ENCODE measurements at places on chromosomes 5 and 9.

- no peak for DNase-seq
These were observed 97.0 kb upstream of the FAM120A start for GRCh38 chr9:93354451-93354850.

DNA sequence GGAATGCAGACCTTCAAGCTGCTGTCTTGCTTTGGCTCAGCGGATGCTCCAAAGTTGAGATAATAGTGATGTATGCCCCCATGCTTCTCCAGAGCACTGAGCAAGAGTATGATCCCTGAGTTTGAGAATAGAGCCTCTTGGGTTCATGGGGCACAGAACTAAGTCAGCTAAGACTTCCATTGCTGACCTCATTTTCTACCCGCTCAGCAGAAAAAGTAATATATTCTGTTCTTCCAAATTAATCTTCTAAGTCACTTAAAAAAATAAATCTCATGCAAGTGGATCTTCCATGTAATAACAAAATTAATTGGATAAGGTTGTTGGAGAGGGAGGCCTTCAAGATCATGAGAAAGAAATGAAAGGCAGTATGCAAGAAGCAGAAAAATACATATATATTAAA, 483.9 kb downstream of the DNAH5 start:
- DNase-seq: no peak

- DNase-seq: no peak
These were observed 3.8 kb downstream of the PDCD1LG2 start for GRCh38 chr9:5513966-5514616.

DNA sequence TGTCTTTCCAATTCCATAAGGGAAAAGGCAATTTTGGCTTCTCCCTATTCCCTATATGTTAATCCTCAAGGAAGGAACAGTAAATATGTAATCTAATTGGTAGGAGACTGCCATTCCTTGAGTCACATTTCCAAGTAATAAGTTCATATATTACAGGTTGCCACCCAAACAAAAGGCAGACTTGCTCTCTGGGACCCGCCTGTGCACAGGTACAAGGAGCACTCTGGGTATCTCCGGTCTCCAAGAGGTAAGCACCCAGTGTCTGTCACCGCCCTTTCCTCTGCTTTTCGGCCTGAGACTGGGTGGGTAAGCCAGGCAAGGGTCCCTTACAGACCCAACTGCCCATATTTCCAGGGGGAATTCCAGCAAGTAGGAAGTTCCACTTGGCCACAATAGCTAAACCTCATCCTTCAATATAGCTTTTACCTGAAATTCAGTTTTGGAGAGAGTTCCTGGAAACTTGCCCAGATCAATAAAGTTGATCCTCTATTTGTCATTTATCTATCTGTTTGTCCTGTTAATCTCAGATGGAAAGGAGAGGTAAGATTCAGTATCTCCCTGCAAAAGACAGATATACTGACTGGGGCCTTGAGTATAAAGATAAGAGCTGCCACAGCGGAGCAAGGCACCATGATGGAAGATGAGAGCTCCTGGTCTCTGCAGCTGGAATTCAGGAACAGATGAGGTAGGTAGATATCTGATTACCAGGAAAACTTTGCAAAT, 81.8 kb downstream of the SUSD1 start:
- DNase-seq: no peak

- DNase-seq: no peak
These were observed 1.1 kb upstream of the OTULINL start for GRCh38 chr5:14580398-14581034.

DNA sequence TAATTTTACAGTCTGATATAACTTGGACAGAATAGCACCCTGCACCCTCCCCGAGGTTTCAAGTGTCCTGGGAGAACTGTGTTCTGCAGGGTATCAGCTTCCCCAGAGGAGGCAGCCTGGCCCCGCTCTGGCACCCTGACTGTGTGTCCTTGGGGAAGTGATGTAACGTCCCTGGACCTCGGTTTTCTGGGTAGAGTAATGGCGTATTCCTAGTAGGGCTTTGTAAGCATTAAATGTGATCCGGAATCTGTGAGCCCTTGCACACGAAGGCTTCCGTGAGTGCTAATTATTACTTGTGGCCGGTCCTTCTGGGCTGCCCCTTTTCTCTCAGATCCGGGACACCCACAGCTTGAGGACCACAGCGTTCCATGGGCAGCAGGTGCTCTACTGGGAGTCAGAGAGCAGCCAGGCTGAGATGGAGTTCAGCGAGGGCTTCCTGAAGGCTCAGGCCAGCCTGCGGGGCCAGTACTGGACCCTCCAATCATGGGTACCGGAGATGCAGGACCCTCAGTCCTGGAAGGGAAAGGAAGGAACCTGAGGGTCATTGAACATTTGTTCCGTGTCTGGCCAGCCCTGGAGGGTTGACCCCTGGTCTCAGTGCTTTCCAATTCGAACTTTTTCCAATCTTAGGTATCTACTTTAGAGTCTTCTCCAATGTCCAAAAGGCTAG, 1.0 kb upstream of the CACFD1 start:
- DNase-seq: no peak

DNA sequence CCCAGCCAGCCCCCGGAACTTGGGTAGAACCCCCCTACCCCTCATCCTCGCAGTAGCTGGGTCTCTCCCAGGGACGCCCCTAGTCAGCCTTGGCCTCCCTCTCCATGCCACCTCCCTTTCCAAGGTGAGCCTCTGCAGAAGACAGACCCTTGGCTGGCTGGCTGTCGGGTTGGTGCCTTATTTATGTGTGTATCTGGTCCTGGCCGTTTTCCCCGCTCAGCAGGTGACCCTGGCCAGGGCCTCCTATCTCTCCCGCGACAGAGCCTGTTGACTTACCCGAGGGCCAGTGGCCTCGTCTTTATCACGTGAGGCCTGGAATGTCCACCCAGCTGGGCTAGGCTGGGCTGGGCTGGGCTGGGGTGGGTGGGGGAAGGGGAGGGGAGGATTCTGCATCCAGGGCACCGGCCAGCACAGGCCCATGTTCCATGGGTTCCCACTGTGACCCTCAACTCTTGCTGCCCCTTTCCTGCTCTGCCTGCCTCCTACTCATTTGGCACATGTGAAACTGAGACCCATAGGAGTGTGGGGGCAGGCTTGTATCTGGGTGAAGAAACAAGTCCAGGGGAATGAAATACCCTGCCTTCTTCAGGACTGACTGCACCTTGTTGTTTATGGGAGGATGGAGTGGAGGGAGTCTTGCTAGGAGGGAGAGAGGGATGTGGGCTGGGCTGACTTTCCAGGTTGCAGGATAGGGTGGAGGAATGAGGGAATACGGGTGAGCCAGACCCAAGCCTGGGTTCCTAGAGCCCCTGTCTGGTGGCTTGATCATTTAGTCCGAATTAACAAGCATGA, 3.1 kb downstream of the CXXC5 start:
- DNase-seq: no peak

DNA sequence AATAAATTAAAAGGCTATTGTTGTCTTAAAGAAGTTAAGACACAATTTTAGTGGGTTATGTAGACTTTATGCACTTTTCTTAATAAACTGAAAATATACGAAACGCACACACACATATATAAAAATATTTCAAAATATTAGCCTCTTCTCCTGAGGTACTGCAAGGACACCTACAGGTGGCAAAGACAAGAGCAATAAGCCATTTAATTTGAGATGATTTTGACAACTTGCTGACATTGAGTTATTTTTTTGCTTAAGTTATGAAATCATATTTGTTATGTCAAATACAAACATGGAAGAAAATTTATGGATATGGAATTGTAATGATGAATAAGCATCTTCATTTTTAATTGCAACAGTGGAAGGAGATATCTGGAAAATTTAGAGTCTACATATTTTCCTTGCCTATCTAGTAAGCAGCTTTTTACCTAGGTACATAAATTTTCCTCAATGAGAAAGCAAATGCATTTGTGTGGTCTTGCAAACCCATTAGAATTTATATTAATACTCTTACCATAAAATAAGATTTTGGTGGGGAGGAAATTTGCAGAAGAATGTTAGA, 301.6 kb downstream of the ISL1 start:
- no peak for DNase-seq

DNA sequence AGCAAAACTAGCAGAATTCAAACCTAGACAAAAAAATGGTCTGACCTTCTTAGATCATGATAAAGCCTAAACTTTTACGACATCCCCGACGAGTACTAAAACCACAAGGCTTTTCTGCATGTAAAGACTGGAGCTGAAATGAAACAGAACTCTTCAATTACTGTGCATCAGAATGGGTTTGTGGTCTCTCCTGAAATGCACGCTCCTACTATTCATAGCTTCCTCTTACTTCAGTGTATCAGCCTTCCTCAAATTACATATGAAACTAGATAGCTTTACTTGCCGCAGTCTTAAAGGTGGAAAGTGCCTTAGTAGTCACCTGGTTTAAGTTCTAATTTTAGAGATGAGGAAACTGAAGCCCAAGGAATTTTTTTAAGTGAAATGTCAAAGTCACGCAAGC, 24.6 kb upstream of the MED10 start:
- DNase-seq: no peak

DNA sequence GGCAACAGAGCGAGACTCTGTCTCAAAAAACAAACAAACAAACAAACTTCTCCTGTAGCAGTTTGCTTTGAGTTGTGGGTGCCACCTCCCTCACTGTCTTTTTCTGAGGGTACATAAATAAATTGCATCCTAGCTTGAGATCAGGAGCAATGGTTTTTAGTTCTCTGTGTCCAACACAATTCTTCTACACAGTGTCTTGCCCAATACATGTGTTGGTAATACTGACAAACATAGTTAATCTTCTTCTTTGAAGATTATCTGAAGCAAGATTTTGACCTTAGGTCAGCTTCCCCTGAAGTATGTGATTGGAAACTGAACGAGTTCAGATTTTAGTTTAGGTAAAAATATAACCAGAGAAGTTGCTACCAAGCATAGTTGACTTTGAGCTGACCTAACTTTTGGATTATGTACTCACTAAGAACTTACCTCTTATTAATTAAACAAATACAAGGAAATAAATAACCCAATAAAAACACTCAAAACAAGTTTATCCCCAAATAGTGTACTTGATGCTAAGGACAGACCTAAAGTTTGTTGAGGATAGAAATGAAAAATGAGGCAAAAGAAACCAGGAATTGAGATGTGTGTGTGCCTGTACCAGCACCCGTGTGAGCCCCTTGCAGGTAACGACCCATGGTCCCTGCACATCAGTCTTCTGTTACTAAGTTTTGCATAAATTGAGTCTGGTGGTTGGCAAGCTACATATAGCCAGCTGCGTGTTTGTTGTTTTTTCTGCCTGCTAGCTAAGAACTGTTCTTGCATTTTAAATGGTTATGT, 16.2 kb downstream of the TJP2 start:
- DNase-seq: no peak

DNA sequence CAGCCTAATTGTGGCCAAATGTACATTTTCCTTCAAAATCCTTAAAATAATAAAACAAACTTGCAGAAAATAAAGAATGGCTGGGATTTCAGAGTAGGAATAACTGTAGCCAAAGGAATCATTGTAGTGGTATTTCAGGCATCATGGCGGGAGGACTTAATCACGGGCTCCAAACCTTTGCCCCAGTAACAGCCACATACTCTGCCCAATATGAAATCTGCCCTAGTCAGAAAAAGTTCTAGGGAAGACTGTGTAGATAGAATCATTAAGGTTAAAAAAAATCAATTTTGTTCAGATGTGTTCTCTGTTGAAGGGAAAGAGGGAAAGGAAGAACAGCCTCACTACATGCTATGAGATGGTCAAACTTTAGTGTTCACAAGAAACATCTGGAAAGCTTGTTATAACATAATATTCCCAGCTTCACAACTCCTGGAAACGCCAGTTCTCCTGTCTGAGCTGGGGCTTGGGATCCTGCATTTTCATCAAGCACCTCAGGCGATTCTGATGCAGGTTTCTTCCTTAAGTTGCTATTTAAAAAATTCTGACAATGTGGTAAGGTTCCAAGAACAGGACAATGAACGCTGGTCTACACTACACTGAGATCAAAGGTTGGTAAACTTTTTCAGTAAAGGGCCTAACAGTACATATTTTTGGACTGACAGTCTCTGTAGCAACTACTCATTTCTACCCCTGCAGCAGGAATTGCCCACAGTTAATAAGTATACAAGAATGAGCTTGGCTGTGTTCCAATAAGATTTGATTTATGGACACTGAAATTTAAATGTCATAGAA, 87.9 kb downstream of the CEMIP2 start:
- DNase-seq: no peak

DNA sequence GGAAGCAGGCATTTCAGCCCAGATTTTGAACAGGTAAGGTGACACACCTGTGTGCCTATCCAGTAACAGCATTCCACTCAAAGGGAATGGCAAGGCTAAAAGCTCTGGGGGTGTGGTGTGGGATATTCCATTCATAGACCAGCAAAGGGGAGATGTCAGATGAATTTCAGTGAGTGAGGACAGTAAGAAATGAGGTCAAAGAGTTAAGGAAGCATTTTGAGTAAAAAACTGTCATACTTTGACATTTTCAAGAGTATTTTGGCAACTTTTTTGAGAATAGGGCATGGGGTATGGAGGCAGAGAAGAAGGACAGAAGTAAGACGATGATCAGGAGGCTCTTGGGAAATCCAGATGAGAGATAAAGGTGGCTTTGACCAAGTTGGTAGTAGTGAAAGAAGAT, 2.2 kb upstream of the ELOVL7 start:
- DNase-seq: no peak

DNA sequence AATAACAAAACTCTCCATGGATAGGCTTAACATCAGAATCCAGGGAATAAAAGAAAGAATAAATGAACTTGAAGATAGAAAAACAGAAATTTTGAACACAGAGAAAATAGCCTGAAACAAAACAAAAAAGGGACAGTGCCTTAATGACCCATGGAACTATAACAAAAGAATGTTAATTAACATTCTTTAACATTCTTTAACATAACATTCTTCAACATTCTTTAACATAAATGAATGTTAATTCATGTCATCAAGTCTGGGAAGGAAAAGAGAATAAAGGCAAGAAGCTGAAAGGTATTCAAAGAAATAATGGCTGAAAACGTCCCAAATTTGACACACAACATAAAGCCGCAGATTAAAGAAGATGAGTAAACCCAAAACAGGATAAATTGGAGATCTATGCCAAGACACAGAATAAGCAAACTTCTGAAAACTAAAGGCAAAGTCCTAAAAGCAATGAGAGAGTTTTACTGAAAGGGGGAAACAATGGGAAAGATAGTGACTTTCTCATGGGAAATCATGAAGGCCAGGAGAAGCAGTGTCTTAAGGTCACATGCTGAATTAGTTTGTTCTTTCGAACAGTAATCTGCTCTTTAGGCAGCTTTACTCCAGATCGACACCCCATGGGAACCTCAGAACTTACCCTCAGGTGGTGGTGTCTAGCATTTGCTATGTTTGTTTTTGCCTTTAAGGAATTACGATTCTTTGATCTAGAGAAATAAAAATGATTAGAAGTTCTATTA, 483.0 kb downstream of the KDM4C start:
- no peak for DNase-seq

Data from activated CD4-positive, alpha-beta T cell treated with anti-CD3 and anti-CD28 coated beads for 1 hour (primary cell).